Right cardiac atrium (tissue), 5 donors: ENCODE measurements at places on chromosomes 6 and 20. TPM values are rescaled to one million over a fixed set of nuclear protein-coding genes. Genes with fewer than 3 reads are reported as not detected.

DNA sequence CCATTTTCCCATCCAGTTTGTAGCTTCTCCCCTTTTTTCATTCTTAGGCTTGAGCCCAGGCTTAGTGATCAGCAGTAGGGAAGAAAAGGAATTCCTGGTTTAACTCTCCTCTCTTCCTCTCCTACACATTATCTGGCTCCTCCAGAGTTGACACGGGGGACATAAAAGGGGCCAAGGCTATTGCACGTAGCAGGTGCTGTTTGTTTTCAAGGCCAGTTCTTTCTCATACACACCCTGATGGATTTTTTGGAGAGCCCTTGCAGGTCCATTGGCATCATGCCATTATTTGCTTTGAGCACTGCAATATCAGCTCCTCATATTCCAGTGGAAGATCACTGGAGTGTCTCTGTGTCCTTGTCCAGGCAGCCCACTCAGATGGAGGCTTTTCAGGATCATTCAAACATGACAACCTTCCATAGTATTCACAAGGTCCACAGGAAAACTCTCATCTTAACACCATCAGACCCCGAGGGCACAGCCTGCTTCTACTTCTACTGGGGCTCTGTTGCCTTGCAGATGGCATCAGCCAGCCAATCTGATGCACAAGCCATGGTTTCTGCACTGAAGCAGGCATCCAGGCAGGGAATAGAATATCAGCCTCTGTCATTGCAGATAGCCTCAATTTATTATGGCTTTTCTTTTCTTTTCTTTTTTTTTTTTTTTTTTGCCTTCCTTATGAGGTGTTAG, 18.8 kb downstream of the PLCB4 start:
- DNase-seq = no peak

GRCh38 chr6:62035952-62036351, 250.1 kb downstream of the KHDRBS2 start:
- DNase-seq = no peak

Gene ZFP57
- polyA plus RNA-seq = 0.77 TPM

DNA sequence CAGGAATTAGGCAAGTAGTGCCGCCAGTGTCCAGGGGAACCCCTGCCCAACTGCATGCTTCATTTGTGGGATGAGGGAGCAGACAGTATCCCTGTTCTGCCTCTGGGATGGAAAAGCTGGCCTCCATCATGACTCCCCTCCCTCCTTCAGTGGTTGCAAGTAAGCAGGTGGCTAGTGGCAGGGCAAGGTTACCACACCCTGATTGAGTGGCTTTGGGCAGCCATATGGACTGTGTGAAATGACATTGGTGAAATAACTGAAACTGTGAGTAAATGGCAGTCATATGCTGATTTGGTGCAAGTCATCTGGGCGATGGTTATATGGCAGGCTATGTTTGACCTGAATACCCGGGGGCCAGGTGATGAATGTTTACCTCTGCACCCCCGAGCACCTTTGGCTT, 33.0 kb downstream of the HDDC2 start:
- no peak for DNase-seq

DNA sequence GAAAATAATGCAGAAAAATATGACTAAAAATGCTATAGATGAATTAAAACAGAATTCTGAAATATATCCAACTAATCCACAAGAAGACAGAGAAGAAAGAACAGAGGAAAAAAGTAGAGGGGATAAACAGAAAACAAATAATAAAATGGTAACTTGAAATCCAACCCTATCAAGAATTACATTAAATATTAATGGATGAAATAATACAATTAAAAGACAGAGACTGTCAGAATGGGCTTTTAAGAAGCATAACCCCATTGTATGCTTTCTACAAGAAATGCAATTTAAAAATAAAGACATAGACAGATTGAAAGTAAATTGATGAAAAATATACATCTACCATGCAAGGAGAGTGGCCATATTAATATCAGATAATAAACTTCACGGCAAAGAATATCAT, 15.4 kb downstream of the NHLRC1 start:
- DNase-seq = no peak

Gene PI16
- 69.5 TPM for polyA plus RNA-seq

- DNase-seq = no peak
Measured at GRCh38 chr20:16423311-16424212, 149.7 kb downstream of the KIF16B start.

DNA sequence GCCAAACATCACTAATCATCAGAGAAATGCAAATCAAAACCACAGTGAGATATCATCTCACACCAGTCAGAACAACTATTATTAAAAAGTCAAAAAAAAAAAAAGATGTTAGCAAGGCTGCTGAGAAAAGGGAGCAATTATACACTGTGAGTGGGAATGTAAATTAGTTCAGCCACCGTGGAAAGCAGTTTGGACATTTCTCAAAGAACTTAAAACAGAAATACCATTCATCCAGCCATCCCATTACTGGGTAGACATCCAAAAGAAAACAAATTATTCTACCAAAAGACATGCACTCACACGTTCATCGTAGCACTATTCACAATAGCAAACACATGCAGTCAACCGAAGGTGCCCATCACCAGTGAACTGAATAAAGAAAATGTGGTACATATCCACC, 213.9 kb downstream of the TTLL2 start:
- DNase-seq = no peak

- no peak for DNase-seq
Measured at GRCh38 chr6:137883400-137884148, 16.5 kb downstream of the TNFAIP3 start.

- peak; percentile 88 for DNase-seq
Measured at GRCh38 chr20:19275630-19276071, 63.2 kb downstream of the SLC24A3 start.
